ENCODE measurements at places on chromosomes 2 and 18.

GRCh38 chr2:226515344-226516055, 284.1 kb downstream of the IRS1 start:
- no peak for DNase-seq

- DNase-seq = no peak
Observed at GRCh38 chr2:8122520-8122919, 559.3 kb upstream of the ID2 start.

DNA sequence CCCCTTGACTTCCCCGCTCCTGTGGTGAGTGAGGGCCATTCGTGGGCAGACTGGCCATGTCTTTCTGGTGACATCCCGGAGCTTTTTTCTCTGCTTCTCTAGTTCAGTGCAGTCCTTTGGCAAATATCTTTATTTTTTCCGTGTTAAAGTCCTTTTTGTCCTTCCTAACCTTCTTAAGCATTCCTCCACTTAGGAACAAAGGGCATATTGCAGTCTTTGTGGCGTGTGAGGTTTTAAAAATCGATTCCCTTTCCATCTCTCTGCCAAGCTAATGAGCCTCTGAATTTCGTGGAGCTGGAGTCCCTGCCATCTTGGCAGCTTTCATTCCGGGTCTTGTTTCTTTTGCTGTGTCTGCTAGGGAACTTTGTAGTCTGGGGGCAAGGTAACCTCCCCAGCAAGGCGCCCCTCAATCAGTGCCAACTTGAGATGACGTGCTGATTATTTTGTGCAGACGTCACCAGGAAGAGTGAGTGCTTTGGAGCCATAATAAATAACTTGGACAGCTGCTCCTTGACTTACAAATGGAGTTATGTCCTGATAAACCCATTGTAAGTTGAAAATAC, 5.1 kb downstream of the CNNM3 start:
- DNase-seq = no peak

GRCh38 chr2:46796843-46797625, 118.6 kb downstream of the MCFD2 start:
- no peak for DNase-seq

All from Karpas-422 (cell line).